Mesothelial cell of epicardium (in vitro differentiated cells): ENCODE measurements at places on chromosomes 2 and 18. TPM values are rescaled to one million over a fixed set of nuclear protein-coding genes. Genes with fewer than 3 reads are reported as not detected.

- no peak for DNase-seq
Observed at GRCh38 chr2:3523551-3524041, 4.3 kb upstream of the ADI1 start.

The RFTN2 gene
- 7.7 to 9.9 TPM (median 9.7 TPM) in 3 replicates for total RNA-seq

The LCT gene
- 0.05 TPM in 1 of 3 replicates, not detected in the others for total RNA-seq

DNA sequence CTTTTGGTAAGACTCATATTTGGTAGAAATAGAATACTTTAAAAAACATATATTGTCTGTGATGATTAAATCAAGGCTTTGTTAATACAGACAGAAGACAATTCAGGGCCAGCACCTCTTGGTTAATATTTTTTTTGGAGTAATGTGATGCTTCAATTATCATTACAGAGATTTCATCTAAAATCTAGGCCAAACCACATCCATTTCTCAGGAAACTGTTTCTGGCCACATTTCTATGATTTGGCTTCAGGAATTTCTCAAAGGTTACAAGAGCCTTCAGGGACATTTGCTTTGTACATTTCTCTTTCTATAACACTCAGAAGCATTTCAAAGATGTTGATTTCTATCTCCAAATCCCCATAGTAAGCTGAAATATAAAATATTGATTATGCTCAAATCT lies 614.9 kb downstream of the LRP1B start:
- no peak for DNase-seq

DNA sequence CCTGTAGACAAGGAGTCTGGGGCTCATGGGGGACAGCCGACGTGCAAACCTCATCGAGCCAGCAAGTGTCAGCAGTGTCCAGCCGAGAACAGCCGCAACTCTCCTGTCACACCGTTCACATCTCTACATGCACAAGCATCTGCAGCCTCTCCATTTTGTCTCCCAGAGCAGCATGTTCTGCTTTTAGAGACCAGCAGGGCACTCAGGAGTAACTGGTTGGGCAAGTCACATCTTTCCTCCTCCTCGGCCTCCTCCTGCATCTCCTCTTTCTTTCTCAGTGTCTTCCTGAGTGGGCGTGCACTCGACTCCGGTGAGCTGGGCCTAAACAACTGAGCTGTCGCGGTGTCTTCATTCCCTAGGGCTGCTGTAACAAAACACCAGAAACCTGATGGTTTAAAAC lies 249.9 kb downstream of the SH3BP4 start:
- DNase-seq, result no peak

The YPEL5 gene
- total RNA-seq, result 73.4 to 81.1 TPM (median 79.4 TPM) in 3 replicates

GRCh38 chr2:226643030-226643945 lies 156.3 kb downstream of the IRS1 start:
- DNase-seq, result no peak

The ZC3H6 gene
- total RNA-seq, result 12.1 to 16.2 TPM (median 15.8 TPM) in 3 replicates

GRCh38 chr2:39603436-39603835 lies 62.3 kb upstream of the TMEM178A start:
- DNase-seq, result no peak

- no peak for DNase-seq
Observed at GRCh38 chr2:134258684-134259388, 5.0 kb downstream of the MGAT5 start.

DNA sequence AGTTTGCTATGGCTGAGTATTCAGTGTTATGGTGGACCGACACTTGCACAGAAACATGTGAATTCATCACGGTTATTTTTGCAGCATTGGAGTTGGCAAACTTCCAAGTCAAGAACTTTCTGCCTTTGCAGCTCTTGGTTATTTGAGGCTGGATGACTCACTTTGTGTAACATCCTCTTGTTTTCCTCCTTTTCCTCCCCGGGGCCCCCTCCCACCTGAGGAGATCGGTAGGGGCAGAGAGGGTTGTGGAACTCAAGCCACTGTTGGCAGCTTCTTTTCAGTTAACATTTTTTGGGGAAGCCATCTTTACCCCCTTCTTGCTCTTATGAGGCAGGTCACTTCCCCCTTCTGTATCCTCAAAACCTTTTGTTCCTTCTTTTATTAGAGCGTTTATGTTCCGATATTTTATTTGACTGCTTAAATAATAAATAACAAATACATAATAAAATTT lies 48.6 kb downstream of the DDX1 start:
- DNase-seq, result no peak

DNA sequence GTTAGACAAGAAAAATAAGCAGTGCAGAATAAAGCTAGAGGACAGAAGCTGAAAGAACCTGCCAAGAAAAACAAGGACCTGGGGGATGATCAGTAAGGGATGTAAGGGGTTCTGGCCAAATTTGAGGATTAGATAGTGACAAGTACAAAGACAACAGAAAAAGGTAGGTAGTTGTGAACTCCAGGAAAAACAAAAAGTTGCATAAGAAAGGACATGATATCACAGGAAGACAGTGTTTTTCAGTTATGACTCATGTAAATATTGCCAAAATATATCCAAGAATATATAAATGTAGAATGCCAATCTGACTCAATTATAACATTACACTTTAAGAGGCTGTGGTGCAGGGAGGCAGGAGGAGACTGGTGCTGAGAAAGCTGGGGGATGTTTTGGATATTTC lies 209.8 kb upstream of the SH3BP4 start:
- no peak for DNase-seq

The ADRA2B gene
- total RNA-seq, result 0.51 to 0.63 TPM (median 0.56 TPM) in 3 replicates

DNA sequence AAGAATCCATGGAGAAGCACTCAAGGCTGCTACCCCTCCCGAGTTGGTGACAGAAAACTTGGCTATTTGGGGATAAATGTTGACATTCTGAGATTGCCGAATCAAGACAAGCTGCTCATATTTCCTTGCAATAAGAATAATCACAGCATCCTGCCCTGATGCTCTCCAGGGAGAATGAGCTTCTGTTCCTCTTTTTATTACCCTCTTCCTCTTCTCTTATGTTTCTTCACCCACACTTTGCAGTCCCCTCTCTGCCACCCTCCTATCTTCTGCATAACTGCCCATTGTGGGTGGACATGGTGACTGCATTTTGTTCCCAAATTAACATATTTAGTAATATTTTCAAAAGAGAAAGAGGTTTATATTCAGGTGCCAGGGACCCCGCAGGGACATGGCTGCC lies 11.9 kb upstream of the MSGN1 start:
- no peak for DNase-seq

DNA sequence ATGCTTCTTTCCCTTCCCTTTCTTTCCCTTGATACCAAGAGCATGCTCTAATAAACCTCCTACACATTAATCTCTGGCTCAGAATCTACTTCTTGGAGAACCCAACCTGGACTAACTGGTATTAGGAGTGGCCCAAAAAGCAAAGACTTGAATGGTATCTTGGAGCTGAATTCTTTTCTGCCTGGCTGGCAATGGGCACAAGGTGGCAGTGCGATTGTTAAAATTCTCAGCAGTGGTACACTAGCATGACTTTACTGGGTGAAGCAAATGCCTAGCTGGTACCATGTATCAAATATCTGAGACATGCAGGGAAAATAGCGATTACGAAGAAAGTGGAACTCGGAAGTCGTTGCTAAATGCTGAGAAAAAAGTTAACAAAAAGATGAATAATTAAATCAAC lies 376.1 kb downstream of the XIRP2 start:
- no peak for DNase-seq

The TBC1D8 gene
- 11.5 to 13.1 TPM (median 12.7 TPM) in 3 replicates for total RNA-seq

GRCh38 chr18:22109535-22109934 lies 59.9 kb upstream of the GATA6 start:
- no peak for DNase-seq

The HNMT gene
- 14.4 to 18.8 TPM (median 16.9 TPM) in 3 replicates for total RNA-seq
